ENCODE measurements at places on chromosomes 3 and 15.

DNA sequence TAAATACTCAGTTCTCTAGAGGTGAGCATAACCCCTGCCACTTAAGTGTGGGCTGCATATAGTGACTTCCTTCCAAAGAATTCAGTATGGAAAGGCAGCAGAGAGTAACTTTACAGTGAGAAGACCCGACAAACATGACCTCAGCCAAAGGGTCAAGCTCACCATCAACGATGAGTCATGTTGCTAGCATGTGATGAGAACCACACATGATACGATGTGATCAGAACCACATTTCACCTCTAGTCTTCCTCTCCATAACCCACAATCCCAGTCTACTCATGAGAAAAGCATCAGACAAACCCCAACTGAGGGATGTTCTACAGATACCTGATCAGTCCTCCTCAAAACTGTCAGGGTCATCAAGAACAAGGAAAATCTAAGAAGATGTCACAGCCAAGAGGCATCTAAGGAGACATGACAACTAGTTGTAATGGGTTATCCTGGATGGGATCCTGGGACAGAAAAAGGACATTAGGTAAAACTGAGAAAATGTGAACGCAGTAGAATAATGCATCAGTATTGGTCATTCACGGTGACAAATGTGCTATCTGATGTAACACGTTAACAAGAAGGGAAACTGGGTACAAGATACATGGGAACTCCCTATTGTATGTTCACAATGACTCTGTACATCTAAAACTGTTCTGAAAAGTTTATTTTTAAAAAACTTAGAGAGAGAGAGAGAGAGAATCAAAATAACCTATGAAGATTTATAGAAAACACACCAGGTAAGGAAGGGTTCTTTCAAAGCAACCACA, 28.3 kb downstream of the SEC61A1 start:
- no peak for DNase-seq

GRCh38 chr15:59801649-59802048, 112.5 kb upstream of the BNIP2 start:
- DNase-seq: no peak

- DNase-seq: no peak
Measured at GRCh38 chr3:31008994-31009393, 114.5 kb upstream of the GADL1 start.

- DNase-seq: no peak
Measured at GRCh38 chr15:77474310-77474988, 53.8 kb downstream of the HMG20A start.

DNA sequence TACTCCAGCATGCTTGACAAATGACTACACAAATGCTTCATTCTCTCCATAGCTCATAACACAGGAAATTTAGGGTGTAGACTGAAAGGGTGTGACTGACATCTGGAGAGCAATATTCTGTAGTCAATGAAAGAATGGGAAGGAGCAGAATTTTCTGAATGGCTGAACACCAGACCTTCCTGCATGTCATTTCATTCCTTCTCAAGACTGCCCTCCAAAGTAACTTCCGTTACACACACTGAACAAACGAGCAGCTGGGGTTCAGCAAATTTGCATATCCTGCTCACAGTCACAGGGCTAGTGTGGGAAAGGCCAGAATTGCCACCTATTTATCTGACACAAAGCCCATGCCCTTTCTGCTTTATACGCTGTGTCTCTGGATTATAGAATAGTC, 325.0 kb upstream of the CFAP20DC start:
- DNase-seq: no peak
